ENCODE measurements at places on chromosomes 5 and 9.

GRCh38 chr5:129639331-129639730 is 108.6 kb upstream of the MINAR2 start:
- no peak for DNase-seq

GRCh38 chr9:130058154-130058553 is 4.4 kb downstream of the GPR107 start:
- no peak for DNase-seq

DNA sequence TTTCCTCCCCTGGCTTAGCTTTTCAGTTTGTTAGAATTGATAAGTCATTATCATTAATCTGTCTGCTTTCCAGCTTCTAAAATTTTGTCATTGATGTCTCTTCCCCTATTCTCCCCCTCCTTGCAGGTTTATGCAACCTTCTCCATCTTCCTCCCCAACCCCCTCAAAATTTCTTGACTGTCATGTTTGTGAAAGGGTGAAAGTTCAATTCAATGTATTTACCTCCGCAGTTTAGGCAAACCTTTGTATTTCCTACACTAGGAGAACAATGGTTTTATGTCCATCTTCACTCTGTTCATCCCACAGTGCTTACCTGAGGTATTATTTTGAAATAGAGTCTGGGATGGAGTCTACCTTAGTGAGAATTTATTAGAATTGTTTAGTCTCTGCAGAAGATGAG is 117.9 kb downstream of the ALDH1A1 start:
- no peak for DNase-seq

DNA sequence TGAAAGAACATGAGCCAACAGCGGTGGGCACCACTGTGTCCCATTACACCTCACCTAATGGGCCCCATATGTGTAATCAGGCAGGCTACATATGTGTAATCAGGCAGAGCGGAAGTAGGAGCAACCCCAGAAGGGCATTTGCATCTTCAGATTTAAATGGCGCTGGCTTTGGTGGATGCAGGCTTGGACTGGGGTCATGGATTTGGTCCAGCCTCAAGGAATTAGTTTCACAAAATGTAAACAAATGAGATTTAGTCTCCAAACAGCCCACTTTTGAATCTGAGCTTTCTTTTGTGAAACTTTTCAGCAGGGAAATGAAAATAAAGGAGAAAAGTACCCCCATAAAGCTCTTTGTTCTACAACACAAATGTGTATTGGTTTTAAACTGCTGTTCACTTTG is 161.3 kb downstream of the LPAR1 start:
- DNase-seq: no peak

GRCh38 chr9:135088979-135089847 is 1.7 kb downstream of the OLFM1 start:
- no peak for DNase-seq

DNA sequence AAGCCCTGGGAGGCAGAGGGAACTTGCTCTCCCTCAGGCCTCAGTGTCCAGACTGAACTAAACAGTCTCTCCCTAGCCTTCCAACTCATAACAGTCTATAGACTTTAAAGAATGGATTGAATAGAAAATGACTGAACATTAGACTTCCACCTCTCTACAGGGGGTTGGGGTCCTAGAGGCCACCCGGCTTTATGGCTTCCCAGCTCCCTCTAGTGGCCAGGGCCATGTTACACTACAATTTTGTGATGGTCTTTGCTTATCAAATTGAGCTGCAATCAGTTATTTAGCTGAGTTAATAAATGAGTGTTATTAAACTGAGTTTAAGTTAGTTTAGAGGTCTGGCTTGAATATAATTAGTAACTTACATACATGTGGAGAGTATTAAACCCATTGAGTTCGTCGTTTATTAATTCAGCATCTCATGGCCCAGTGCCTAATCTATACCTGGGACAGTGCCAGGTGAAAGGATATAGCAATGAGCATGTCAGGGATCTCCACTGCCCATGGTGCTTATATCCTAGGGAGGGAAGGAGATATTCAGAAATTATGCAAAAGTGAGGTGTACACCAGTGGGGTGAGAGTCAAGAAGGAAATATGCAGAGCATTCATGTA is 105.2 kb downstream of the SH3TC2 start:
- DNase-seq: peak; percentile 12

GRCh38 chr9:122991370-122991830 is 42.1 kb upstream of the GPR21 start:
- no peak for DNase-seq

- no peak for DNase-seq
Observed at GRCh38 chr5:158226496-158226895, 367.6 kb upstream of the CLINT1 start.

Measured in stimulated activated CD8-positive, alpha-beta memory T cell treated with anti-CD3 and anti-CD28 coated beads, Interleukin-7, amount 100 ng/mL, for 1 hour (primary cell).